NCI-H1436 (cell line): ENCODE measurements at places on chromosomes 1 and 21.

- no peak for DNase-seq
Observed at GRCh38 chr1:216710055-216710454, 13.2 kb downstream of the ESRRG start.

DNA sequence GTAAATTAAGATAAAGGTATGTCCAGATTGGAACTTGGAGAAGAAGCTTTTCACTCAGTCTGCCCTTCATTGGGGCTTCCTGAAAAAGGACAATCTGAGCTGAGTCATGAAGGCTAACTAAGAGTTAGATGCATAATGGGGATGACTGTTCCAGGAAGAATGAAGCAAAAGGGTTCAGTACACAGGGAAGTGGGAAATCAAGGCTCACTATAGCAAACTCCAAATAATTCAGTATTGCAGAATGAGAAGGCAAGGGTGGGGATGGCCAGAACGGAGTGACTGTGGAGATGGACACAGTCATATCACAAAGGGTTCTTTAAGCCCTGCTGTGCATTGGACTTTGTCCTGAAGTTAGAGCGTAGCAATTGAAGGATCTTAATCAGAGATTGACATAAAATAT, 158.3 kb downstream of the FGGY start:
- DNase-seq = no peak

GRCh38 chr1:21857840-21858670, 46.0 kb downstream of the LDLRAD2 start:
- no peak for DNase-seq

GRCh38 chr1:219798283-219799030, 129.9 kb downstream of the SLC30A10 start:
- no peak for DNase-seq

- no peak for DNase-seq
Observed at GRCh38 chr21:32190493-32191144, 88.2 kb downstream of the MIS18A start.

DNA sequence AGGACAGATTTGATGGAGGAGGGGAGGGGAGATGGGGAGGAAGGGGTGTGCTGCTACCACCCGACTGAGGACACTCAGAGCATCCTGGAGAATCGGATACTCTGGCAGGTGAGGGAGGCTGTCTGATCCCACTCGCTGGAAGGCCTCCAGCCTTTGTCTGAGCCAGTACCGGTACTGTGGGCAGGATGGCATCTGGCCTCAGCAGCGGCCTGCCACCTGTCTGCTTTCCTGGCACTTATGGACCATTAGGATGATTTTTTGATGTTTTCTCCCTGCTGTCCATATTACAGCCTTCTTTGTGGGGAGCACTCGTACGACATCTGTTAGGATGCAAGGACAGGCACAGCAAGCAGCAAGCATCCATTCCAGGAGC, 11.5 kb downstream of the ATP2B4 start:
- DNase-seq = no peak

DNA sequence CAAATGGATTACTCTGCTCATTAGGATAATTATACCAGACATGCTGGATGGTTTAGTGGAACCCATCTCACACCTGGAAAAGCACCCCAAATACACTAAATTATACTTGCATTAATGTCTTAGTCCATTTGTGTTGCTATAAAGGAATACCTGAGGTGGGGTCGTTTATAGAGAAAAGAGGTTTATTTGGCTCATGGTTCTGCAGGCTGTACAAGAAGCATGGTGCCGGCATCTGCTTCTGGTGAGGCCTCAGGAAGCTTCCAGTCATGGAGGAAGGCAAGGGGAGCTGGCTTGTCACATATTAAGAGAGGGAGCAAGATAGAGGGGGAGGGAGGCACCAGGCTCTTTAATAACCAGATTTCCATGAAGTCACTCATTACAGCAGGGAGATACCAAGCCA, 95.6 kb downstream of the MT1HL1 start:
- DNase-seq = no peak
